ENCODE measurements at places on chromosomes 4 and X.

DNA sequence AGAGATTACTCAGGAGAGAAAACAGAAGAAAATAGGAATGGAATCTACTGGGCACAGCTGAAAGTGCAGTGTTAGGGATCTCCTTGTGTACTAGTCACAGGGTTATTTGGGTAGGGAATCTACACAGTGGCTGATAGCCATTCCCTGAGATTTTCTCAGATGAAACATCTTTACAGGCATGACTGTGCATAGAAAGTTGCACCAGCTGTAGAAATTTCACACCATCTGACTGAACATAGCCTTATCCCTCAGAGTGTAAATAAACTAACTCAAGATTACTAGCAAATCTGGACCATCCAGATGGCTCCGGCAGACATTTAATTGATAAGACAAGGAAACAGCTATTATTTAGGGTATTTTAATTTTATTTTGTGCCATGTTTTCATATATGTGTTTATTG, 2053.5 kb upstream of the TENM3 start:
- no peak for DNase-seq

- DNase-seq = no peak
Measured at GRCh38 chr4:113564493-113564892, 197.0 kb downstream of the CAMK2D start.

- no peak for DNase-seq
Measured at GRCh38 chr4:88110826-88111225, 47.6 kb downstream of the ABCG2 start.

- DNase-seq = no peak
Measured at GRCh38 chr4:958314-958665, 15.1 kb downstream of the DGKQ start.

GRCh38 chr4:128155231-128155855, 94.2 kb downstream of the LARP1B start:
- no peak for DNase-seq

GRCh38 chr4:2248044-2248780, 6.3 kb upstream of the HAUS3 start:
- DNase-seq = no peak

GRCh38 chr4:38512840-38513239, 151.2 kb upstream of the KLF3 start:
- DNase-seq = no peak
